ENCODE measurements at places on chromosomes 1 and 21.
A peak's percentile ranks its signal among the peaks of the same experiment; 100 is the strongest.

- DNase-seq: no peak
These were observed 142.8 kb downstream of the ETS2 start for GRCh38 chr21:38948377-38949069.

DNA sequence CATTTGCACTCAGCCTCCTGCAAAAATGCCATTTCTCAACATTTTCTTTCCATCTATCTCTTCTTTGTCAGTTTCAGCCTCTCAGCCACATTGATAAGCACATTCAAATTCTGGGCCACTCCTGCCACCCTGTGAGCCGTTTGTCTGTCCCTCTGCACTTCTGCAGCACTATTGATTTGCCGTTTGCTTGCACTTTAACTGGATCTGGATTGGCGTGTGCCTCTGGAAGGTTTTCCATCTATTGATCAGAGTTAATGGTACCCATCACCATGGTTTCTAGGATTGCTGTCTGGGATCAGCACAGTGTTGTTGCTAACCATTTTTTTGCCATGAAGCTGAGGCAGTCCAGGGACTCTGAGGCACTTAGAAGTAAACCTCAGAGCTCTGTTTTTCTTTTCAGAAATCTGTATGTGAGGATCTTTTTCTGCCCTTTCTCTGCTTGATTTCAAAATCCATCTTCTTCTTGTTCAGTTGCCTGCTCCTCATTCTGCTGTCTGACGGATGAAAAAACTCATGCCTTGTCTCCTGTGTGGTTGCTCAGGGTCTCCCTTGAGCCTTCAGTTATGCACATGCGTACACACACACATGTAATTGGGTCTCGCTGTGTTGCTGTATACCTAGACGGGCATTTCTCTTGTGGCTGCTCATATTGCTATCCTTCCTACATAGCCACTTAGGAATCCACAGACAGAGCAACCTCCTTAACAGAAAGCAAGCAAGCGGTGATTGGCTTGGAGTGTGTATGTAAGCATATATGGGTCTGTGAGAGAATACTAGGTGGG lies 67.9 kb downstream of the NOS1AP start:
- no peak for DNase-seq

DNA sequence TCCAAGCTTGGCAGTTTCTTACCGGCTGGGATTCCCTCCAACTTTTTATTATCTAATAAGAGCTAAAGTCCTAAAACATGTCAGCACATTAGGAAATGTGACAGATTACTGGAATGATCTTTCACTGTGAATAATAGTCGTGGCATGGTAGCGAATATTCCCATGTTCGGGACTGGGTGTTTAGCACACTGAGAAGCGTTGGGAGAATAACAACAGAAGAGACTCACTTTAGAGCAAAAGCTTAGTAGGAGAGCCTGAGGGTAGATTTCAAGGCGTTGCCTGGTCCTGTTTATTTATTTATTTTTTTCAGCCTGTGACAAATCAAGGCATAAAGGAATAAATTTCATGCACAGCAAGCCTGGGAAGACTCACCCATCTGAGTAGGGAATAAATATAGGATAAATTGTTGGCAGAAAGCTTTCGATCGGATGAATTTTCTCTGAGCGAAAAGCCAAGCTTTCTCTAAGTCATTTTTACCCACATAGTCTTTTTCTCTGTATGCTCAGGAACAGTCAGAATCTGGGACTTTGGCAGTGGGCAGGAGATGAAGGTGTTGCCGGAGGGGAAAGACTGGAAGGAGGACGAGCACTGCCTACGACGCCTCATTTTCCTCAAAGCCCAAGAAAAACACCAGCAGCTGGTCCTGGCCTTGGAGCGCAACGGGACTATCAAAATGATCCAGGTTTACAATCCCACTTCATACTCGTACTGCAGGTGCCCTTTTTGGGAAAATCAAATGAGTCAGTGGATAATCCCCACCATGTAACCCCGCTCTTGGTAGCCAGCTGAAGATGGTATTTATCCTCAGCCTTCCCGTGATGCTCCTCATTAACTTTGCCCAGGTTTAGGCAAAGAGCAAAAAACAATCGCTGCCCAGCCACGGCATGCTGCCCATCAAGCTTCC lies 97.2 kb downstream of the WDR64 start:
- no peak for DNase-seq

DNA sequence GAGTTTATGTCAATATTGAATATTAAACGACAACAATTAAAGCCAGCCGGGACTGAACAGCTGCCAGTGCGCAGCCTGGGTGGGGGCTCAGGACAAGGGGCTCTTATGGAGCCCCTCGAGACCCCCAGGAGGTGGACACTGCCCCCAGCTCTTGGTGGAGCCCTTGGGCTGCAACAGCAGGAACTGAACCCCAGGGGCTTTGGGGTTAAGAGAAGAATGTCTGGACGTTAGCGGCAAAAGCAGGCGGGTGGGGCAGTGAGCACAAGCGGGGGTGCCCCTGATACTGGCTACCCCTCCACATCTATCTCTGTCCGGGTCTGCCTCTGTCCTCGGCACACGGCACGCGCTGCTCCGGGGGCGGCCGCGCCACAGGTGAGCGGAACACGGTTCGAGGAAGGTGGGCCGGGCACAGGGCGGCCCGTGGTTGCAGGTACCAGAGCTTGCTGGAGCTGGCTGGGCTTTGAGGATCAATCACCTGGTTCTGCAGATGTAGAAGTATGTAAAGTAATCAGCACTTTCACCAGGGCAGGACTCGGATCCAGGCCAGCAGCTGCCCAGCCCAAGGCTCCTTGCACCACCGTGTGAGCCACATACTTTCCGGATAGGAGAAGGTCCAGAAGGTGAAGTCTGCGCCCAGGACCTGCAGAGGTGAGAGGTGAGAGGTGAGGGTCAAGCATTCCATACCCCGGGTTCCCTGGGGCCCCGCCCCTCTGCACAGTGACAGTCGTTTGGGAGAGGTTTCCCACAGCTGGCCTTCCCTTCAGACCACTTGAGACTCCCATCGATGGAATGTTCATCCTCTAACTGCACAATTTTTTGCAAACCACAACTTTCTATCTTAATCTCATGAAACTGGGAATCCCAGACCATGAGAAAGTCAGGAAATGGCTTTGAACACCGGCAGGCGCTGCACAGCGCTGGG lies 12.4 kb upstream of the POFUT2 start:
- DNase-seq: no peak

- no peak for DNase-seq
These were observed 31.4 kb downstream of the VASH2 start for GRCh38 chr1:212981571-212982328.

DNA sequence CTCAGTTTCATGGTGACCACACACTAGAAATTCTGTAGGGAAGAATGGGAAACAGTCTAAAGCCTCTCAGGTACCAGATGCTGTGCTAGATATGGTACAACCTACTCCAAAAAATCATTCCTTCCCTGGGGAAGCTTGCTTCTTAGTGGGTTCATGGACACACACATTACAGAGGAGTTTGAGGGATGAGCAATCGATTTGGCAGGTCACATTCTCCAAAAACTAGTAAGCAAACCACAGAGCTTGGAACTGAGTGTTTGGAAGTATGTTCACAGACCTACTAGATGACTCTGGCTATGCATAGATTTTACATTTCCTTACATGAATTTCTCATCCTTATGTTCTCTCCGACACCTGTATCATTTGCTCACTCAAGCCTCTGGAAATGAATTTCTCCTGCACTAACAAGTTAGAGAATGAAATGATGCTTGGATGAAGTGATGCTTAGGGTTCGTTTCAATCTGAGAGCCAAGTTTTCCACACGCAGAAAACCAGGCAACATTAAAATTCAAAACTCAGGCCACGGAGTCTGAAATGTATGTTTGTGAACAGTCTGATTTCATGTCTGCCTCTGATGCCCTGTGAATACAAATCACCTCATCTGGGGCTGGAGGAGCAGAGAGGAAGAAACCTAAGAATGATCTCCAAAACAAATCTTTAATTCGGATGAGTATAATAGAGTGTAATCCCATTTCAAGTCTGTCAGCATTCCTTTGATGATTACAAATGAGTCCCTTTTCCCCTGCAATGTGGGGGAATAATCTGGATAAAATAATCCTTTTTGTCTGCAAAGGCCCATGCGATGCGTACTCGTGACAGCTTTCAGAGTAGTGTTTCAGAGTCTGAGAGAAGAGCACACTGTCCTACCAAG lies 11.0 kb downstream of the EVA1C start:
- DNase-seq: peak; percentile 27

GRCh38 chr1:65148548-65149350 lies 746 bp downstream of the AK4 start:
- peak; percentile 46 for DNase-seq

DNA sequence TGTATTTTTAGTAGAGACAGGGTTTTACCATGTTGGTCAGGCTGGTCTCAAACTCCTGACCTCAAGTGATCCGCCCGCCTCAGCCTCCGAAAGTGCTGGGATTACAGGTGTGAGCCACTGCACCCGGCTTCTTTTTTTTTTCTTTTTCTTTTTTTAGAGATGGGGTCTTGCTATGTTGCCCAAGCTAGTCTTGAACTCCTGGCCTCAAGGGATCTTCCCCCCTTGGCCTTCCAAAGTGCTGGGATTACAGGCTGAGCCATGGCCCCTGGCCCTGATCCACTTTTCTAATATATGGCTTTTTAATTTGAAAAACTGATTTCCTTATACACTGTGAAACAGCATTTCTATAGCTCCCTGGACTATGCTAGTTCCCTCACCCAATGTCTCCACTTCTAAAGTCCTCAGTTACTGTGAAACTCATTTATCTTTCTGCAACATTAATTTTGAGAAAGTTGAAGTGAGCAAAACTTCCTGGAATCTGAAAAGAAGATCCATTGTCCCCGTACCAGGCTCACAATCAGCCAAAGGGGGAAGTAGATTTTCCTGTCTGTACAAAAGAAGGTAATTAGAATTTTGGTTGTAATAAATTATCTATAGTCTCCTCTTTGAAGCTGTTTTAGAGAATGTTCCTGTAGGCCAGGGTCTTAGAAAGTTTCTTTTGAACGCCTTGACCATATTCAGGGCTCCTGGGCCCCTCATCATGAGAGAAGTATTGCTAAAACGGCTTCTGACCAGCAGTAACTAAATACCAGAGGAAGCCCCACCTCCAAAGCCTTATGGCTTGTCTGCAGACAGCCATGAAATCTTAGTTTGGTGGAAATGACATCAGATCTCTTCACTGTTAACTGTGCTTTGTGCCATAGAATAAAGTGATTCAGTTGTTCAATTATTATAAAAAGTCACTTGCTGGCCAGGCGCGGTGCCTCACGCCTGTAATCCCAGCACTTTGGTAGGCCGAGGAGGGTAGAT lies 34.9 kb downstream of the DEGS1 start:
- DNase-seq: no peak

DNA sequence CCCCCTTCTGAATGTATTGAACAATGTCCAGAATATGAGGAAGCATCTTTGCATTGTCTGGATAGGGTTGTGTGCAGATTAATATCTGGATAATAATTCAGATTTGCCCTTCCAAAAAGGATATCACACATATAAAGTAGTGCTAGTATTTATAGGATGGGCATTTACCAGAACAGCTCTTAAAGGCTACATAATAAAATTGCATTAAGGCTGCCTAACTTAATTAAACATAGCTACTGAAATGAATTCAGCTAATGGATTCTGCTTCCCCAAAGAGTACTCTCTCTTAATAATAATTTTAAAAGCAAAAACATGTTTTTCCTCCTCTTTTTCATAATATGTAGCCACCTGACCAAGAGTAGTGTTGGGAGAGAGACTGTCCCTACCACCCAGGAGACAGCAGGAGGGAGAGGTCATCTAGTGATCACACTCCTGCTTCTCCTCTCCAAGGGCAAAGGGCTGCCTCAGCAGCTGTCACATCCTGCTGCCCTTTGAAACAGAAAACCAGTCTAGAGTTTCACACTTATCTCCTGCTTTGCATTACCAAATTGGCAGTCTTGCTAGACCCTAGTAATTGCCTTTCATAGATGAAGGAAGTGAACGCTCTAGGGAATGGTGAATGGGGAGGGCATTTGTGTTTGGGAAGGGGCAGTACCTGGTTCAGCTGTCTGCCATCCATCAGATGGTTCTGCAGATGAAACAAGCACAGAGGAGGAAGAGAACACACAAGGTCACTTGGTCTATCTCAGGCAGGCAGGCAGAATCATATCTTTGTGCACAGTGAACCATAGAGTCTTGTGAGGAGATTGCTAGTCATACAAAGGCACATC lies 29.3 kb upstream of the DDAH1 start:
- no peak for DNase-seq

- DNase-seq: peak; percentile 43
These were observed 184.0 kb downstream of the MIS18A start for GRCh38 chr21:32094804-32095203.

GRCh38 chr21:15560383-15561056 lies 169.3 kb upstream of the USP25 start:
- DNase-seq: no peak

- DNase-seq: no peak
These were observed 107.7 kb downstream of the OLFML2B start for GRCh38 chr1:161915978-161916377.

Measured in SW480 (cell line).